A549 treated with RU486 at 1 μM for 4 hours (cell line): ENCODE measurements at places on chromosomes 13 and 19. TPM values are rescaled to one million over a fixed set of nuclear protein-coding genes. Genes with fewer than 3 reads are reported as not detected.

MBD3L2B gene
- total RNA-seq, result 0.14 TPM in 1 of 5 replicates, not detected in the others

ZNF738 gene
- 0.46 to 1.1 TPM (median 0.86 TPM) in 5 replicates for total RNA-seq

CACNA1A gene
- 0.07 to 0.37 TPM (median 0.25 TPM) in 4 of 5 replicates, not detected in the other for total RNA-seq

IGSF23 gene
- total RNA-seq, result 0.30 to 0.63 TPM (median 0.48 TPM) in 5 replicates

CARM1 gene
- total RNA-seq, result 36.4 to 53.0 TPM (median 45.8 TPM) in 5 replicates

ARHGEF1 gene
- total RNA-seq, result 76.4 to 121 TPM (median 100 TPM) in 5 replicates

ZNF66 gene
- total RNA-seq, result not detected in 5 replicates

ZNF460 gene
- total RNA-seq, result 0.77 to 1.2 TPM (median 1.0 TPM) in 5 replicates

TBXA2R gene
- 0.36 to 0.93 TPM (median 0.72 TPM) in 5 replicates for total RNA-seq

GAPDHS gene
- total RNA-seq, result not detected in 5 replicates

CERS1 gene
- total RNA-seq, result 3.2 to 5.8 TPM (median 4.9 TPM) in 5 replicates

PSENEN gene
- total RNA-seq, result 261 to 334 TPM (median 293 TPM) in 5 replicates

TRIP10 gene
- total RNA-seq, result 55.9 to 66.1 TPM (median 62.1 TPM) in 5 replicates

RANBP3 gene
- total RNA-seq, result 38.1 to 44.7 TPM (median 43.9 TPM) in 5 replicates

WASF3 gene
- 0.08 to 0.25 TPM (median 0.11 TPM) in 5 replicates for total RNA-seq

GIPR gene
- 2.3 to 3.8 TPM (median 2.6 TPM) in 5 replicates for total RNA-seq

PSG4 gene
- total RNA-seq, result 0.66 to 1.2 TPM (median 1.0 TPM) in 5 replicates

PNMA8B gene
- total RNA-seq, result not detected in 5 replicates

IGFL1 gene
- 2.2 to 3.1 TPM (median 2.6 TPM) in 5 replicates for total RNA-seq

BABAM1 gene
- 59.3 to 66.2 TPM (median 64.7 TPM) in 5 replicates for total RNA-seq

ACP7 gene
- 0.14 to 0.24 TPM (median 0.17 TPM) in 4 of 5 replicates, not detected in the other for total RNA-seq

ZNF486 gene
- not detected in 5 replicates for total RNA-seq

ELANE gene
- total RNA-seq, result 0.09 TPM in 1 of 5 replicates, not detected in the others

DKKL1 gene
- total RNA-seq, result 0.37 to 1.0 TPM (median 0.48 TPM) in 5 replicates

MAST1 gene
- 1.1 to 2.5 TPM (median 1.6 TPM) in 5 replicates for total RNA-seq

KCTD12 gene
- total RNA-seq, result 1.0 to 2.4 TPM (median 2.0 TPM) in 5 replicates

CEACAM5 gene
- total RNA-seq, result 1.9 to 2.5 TPM (median 2.2 TPM) in 5 replicates

APOC4 gene
- not detected in 5 replicates for total RNA-seq

TRAPPC5 gene
- total RNA-seq, result 44.6 to 114 TPM (median 102 TPM) in 5 replicates

ZFP14 gene
- 2.2 to 3.1 TPM (median 2.3 TPM) in 5 replicates for total RNA-seq

PRR12 gene
- total RNA-seq, result 24.2 to 35.2 TPM (median 31.5 TPM) in 5 replicates

AMH gene
- total RNA-seq, result 7.8 to 18.0 TPM (median 15.7 TPM) in 5 replicates

CELF5 gene
- 0.30 to 0.57 TPM (median 0.44 TPM) in 5 replicates for total RNA-seq

CCL25 gene
- total RNA-seq, result not detected in 5 replicates

SYT5 gene
- 3.3 to 7.7 TPM (median 4.1 TPM) in 5 replicates for total RNA-seq

B3GNT3 gene
- total RNA-seq, result 4.0 to 5.3 TPM (median 4.9 TPM) in 5 replicates

ZNF234 gene
- 1.2 to 2.7 TPM (median 2.3 TPM) in 5 replicates for total RNA-seq

ARL11 gene
- total RNA-seq, result not detected in 5 replicates

ZNF229 gene
- 2.4 to 3.7 TPM (median 3.0 TPM) in 5 replicates for total RNA-seq

ZNF253 gene
- total RNA-seq, result not detected in 5 replicates

ZNF225 gene
- total RNA-seq, result 2.3 to 3.5 TPM (median 2.8 TPM) in 5 replicates

APBA3 gene
- 6.5 to 14.1 TPM (median 12.3 TPM) in 5 replicates for total RNA-seq
